Stimulated activated CD4-positive, alpha-beta T cell treated with anti-CD3 and anti-CD28 coated beads, Interleukin-4, amount 100 ng/mL, for 24 hours (primary cell): ENCODE measurements at places on chromosomes 5 and 9.

GRCh38 chr5:14251733-14252132 lies 108.6 kb downstream of the TRIO start:
- DNase-seq, result no peak

GRCh38 chr5:111511831-111512374 lies 432 bp downstream of the STARD4 start:
- DNase-seq, result peak; percentile 6

DNA sequence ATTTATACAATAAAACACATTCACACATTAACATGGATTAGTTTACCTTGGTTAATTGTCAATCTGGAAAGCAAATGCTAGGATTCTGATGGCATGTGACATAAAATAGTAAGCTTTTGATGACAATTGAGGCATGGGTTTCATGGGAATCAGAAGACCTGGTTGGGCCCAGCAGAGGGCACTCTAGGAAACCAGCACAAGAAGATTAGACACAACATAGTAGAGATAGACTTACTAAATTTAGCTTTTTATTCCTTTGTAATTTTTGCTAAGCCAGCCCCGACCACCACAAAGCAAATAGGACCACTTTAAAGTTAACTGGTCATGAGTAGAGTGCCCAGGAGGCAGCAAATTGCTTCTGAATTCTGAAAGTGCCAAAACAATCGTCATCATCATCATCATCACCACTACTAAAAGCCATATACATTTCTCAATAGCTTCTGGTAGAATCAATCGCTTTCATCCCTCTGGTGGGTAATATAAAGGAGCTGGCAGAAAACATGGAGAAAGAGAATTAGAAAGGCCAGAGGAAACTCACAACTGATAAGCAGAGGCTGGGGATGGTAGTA lies 163.2 kb downstream of the ARRDC3 start:
- DNase-seq, result peak; percentile 30

DNA sequence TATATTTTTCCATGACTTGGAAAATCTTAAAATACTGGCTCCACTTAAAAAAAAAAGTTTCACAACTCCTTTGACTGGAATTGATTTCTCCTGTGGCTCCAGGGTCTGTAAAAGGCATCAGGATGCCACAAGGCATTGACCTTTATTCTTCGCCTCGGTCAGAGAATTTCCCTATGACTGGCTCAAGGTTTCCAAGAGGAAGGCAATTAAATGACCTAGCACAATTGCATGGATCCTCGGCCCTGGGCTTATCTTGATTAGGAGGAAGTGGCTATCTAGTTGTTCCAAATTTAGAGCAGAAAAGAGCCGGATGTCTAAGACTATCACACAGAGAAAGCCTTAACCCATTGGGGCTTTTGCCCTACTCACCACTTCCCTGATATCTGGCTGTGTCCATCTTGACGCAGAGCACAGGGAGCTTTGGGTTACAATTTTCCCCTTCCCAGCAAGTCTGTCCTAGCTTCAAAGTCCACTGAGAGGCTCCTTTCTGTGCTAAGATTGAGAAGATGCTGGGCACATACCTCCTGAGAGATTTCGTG lies 56.9 kb upstream of the COL15A1 start:
- DNase-seq, result no peak

GRCh38 chr5:1668141-1668721 lies 131.4 kb downstream of the MRPL36 start:
- DNase-seq, result peak; percentile 19

DNA sequence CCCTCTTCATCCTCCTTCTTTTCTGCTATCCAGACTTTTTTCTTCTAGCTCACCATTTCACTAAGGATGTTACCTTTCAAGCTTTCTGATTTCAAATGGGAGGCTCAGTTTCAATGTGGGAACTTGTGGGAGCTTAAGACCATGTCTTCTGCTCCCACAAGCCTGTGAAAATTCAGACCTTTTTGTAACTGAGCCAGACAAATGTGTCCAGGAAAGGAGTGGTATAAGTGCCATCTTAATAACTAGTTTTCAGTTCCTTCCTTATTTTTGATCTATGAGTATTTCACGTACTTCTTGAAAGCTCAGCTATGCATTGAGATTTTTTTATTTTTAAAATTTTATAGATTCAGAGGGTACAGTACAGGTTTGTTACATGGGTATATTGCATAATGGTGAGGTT lies 4.6 kb upstream of the ERCC6L2 start:
- no peak for DNase-seq

GRCh38 chr5:141680751-141681201 lies 1.3 kb downstream of the ARAP3 start:
- DNase-seq, result no peak

DNA sequence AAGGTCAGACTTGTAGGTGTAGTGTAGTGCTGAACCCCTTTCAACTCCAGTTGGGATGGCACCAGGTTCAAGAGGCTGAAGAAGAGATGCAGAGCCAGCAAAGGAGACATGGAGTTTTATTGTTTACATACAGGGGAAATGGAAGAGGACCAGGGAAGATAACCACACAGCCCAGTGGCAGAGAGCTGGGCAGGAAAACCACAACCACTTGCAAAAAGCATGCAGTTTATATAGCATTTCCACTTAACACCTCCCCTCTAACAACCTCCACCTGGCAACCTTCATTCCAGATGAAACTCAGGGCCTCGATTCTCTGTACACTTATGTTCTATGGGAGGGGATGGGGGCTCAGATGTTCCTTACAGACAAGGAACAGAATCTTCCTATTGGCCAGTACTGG lies 56.9 kb downstream of the SNX24 start:
- no peak for DNase-seq

DNA sequence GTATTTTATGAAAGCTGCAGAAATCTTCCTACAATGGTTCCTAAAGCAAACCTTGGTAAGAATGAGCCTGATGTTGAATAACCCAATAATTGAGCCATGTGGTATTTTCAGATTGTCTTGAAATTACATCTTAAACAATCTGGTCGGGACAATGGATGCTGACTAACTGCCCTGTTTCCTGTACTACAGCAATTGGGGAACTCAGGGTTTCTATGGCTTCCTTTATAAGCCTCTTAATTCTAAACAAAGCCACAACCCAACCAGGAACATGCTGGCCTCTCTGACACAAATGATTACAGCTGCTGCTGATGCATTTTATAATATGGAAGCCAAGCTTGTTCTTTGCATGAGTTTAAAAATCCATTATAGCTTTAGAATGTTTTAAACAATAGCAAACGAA lies 30.2 kb downstream of the PTPN3 start:
- DNase-seq, result no peak

DNA sequence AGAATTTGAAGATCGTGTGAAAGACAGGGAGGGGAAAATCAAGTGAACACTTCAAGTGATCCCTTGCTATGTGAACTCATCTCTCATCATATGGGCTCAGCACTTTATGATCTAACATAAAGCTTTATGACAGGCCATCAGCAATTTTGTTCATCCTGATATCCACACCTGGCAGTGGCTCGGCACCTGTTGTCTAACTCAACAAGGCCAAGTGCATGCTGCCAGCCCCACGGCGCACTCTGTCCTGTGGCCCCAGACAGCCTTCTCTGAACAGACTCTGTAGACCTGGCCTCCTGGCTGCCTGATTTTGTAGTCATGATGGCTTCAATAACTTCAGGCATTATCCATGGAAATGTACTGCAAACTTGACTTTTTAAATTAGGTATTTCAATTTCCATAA lies 106.3 kb downstream of the MEF2C start:
- DNase-seq, result no peak

DNA sequence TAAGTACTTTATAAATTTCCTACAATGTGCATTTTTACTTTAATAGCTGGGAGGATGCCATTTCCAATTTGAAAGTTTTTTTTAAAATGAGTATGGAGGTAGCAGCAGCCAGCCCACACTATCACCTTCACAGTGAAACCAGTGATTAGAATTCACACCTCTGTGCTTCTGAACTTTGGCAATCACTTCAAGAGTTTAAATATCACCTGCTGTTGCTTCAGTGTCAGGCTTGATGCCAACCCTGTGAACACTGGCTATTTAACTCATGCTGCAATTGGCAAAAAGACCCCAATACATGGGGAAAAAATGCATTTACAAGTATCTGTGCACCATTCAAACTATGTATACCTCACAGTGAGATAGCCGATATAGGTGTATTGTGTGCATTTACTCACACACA lies 57.4 kb downstream of the CDK5RAP2 start:
- no peak for DNase-seq

DNA sequence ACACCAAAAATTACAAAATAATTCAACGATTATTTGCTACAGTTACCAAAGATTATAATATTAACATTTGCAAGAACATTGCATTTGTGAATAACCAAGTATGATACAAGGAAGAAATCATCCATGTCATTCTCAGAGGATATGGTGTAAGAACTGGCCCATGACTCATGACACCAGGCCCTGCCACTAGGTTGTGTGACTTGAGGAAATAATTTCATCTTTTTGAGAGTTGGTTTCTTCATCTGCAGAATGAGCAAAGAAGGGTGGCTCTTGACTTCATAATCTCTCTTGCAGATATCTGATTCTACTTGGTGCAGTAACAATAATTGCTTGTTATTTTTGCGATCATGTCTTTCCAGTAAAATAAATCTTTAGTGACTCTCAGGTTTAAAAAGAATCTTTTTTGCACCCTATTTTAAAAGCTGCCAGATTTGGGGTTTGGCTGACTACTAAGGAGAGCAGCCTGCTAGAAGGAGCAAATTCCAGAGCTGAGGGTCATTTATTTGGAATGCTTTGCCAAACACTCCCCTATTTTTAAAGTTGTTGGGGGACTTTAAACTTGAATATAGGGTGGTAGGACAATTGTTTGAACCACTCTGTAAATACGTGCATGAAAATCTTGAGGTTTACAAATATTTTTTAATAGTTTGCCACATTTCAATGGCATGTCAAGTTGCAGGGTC lies 23.5 kb downstream of the ITGA1 start:
- DNase-seq, result no peak

GRCh38 chr5:122067390-122067789 lies 10.7 kb downstream of the LOX start:
- DNase-seq, result no peak

DNA sequence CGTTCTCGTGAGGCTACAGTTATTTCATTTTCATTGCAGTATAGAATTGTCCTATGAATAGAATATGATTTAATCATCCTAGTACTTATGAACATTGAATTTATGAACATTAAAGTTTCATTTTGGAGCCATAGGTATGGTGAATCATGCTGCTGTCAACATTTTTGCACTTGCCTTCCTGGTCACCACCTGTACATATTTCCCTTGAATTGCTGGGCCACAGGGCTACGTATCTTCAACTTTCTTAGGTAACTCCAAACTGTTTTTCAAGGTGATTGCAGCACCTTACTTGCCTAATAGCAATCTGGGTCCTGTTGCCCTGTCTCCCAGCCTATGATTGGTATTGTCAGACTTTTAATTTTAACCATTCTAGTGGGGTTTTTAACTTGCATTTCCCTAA lies 6.5 kb upstream of the RNF145 start:
- no peak for DNase-seq

- no peak for DNase-seq
These were observed 75.3 kb downstream of the ARHGAP26 start for GRCh38 chr5:142845402-142845921.

DNA sequence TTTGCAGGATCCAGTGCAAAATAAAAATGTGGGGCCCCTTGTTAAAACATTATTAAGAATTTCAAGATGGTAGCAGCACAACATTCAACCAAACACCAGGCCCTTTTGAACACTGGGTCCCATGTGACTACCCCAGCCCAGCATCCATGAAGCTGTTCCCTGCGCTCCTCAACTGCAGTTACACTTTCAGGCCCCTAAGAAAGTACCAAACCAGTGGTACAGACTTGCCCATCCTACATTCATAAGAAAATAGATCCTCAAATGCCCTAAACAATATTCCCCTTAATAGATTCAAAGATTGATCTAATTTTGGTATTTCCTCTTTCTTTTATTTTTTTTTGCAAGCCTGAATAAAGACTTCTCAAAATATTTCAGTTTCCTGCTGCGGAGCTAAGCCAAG lies 201.7 kb downstream of the EFNA5 start:
- no peak for DNase-seq

GRCh38 chr5:79512471-79513307 lies 1.2 kb downstream of the HOMER1 start:
- no peak for DNase-seq

GRCh38 chr9:131530546-131530919 lies 530 bp downstream of the UCK1 start:
- no peak for DNase-seq

DNA sequence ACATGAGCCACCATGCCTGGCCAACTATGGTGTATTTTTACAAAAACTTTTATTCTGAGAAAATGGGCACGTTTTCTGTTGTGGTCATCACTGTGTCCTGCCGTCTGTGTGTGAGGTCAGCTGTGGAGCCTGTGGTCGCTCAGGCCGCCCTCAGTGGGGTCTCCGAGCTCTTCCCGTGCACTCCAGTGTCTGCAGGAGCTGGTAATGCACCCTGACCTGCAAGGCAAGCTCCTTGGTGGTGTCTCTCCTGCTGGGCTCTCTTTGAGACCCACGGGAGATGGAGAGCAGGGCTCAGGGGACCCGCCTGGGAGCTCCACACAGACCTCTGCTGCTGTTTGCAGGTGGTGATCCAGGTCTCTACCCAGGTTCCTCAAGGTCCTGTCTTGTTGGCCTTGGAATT lies 9.6 kb upstream of the AHRR start:
- no peak for DNase-seq

DNA sequence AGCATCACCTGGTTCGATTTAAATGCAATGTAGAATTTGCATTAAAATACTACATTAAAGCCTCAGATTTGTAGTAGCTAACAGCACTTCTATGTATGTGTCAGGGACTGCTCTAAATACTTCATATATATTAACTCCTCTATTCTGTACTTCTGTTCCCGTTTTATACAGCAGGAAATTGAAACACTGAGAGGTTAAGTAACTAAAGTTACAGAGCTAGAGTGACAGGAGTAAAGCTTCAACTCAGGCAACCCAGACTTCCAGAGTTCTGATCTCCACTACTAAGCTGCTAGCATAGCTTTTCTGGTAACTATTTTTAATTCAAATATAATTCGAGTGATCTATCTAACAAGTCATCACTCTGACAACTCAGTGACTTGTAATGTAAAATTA lies 619 bp upstream of the APC start:
- no peak for DNase-seq
